ENCODE measurements at places on chromosomes 16 and 17.

GRCh38 chr17:48513666-48514455, 16.9 kb downstream of the HOXB1 start:
- DNase-seq, result no peak

GRCh38 chr17:2874189-2874686, 78.0 kb downstream of the RAP1GAP2 start:
- DNase-seq, result no peak

DNA sequence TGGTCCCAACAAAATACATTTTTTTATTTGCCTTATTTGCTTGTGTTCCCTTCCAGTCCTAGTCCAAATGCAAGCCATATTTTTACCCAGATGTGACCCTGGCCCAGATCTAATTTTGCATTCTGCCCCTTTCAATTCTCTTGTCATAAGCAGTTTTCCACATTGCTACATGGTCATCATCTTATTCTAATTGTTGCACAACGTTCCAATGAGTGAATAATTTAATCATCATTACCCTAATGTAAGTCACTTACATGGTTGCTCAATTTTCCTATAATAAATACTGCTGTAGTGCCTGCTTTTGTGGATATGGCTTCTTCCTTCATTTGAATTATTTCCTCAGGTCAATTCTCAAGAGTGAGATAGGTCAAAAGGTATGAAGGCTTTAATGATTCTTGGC, 12.8 kb downstream of the RSAD1 start:
- no peak for DNase-seq

DNA sequence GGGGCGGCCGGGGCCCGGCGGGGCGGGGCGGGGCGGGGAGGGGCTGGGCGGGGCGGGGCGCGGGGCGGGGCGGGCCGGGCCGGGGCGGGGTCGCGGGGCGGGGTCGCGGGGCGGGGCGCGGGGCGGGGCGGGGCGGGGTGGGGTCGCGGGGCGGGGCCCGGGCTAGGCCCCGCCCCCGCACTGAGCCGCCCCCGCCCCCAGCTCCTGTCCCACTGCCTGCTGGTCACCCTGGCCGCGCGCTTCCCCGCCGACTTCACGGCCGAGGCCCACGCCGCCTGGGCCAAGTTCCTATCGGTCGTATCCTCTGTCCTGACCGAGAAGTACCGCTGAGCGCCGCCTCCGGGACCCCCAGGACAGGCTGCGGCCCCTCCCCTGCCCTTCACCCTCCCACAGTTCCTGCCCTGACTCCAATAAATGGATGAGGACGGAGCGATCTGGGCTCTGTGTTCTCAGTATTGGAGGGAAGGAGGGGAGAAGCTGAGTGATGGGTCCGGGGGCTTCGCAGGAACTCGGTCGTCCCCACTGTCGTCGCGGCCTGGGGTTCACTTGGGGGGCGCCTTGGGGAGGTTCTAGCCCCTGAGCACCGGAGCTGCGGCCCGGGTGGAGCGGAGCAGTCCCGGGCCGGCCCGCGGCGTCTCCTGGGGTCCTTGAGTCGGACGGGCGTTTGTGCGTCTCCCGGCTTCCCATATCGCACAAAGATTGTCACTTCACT, 795 bp upstream of the HBM start:
- no peak for DNase-seq

DNA sequence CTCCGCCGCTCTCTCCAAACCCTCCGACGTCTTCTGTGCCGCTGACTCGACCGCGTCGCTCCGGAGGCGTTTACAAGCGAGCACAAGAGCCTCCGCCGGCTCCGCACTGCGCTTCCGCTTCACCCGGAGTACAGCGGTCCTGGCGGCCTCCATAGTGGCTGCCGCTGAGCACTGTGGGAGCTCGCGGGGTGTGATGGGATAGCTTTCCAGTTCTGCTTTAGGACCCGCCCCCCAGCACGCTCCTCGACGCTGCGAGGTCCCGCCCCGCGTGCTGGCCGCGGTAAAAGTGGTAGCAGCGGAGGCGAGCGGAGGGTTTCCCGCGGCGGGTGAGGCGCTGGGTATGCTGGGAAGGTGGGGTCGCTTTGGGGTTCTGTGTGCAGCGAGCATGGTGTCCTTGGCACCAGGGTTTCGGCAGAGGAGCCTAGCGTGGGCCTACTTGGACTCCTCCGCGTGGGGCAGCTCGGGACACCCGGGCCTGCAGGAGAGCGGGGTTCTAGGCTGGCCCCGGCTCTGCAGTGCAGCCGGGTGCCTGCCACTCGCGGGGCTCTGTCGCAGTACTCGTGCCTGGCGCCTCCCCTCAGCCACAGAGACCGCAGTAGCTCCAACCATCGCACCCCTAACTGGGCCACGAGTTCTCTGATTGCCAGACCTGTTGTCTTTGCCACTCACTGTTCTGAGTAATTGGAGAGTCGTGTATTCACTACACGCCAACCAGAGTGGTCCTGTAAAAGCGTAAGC, at the start of the genes PRMT7 and SLC7A6OS:
Gene PRMT7 (plus strand): TSS at position 246 of the 738 bp plus-strand sequence. CDS start 4,961 bp downstream, outside the sequence.
Gene SLC7A6OS (minus strand): TSS at position 173 of the 738 bp plus-strand sequence. CDS start 20 bp downstream, at position 153.
- DNase-seq, result peak; percentile 82

Measured in Caki2 (cell line).